Common myeloid progenitor, CD34-positive (primary cell): ENCODE measurements at places on chromosomes 12 and 14.

- no peak for DNase-seq
Measured at GRCh38 chr14:79467835-79468234, 743.5 kb downstream of the DIO2 start.

DNA sequence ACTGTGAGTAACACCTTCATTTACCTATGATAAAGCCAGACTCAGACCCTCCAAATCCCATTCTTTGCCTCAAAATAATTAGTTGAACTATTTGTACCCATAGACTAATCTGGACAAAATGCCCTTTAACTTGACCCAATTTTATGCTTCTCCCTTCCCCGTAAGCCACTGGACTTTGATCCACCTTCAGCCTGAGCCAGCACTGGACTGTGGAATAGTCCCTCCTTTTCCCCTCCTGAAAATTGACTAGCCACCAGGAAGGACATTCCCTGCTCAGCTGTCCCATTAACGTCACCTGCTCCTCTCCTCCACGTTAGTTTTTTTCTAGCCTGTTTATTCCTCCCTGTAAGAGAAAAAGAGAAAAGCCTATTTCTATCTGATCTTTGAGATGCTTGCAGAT lies 10.3 kb downstream of the MED21 start:
- DNase-seq: no peak

GRCh38 chr12:123142921-123143735 lies 7.8 kb downstream of the PITPNM2 start:
- peak; percentile 90 for DNase-seq

- peak; percentile 49 for DNase-seq
Measured at GRCh38 chr14:22112004-22112403, 438.4 kb upstream of the OR4E1 start.

- DNase-seq: no peak
Measured at GRCh38 chr14:106390947-106391346, 864.6 kb downstream of the TMEM121 start.

DNA sequence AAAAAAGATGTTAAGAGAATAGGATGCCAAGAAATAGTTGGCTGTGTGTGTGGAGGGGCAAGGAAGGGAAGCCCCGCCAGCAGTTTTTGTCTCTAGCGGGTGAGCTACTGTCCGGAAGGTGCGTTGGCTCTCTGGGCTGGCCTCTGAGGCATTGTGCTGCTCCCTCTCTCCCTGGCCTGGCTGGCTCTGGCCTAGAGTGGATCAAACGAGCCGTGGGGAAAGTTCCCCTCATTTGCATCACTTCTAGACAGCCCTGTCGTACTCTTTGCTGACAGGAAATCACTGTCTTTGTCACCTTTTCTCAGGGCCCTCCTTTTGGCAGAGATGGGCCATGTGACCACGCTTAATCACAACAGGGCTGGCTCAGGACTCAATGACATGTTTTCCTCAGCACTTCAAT lies 236.1 kb upstream of the NPAS3 start:
- no peak for DNase-seq

GRCh38 chr12:131260954-131261353 lies 307.2 kb downstream of the ADGRD1 start:
- no peak for DNase-seq

GRCh38 chr12:114241973-114242434 lies 163.9 kb downstream of the TBX5 start:
- no peak for DNase-seq

GRCh38 chr14:65840118-65840751 lies 427.7 kb downstream of the FUT8 start:
- no peak for DNase-seq

DNA sequence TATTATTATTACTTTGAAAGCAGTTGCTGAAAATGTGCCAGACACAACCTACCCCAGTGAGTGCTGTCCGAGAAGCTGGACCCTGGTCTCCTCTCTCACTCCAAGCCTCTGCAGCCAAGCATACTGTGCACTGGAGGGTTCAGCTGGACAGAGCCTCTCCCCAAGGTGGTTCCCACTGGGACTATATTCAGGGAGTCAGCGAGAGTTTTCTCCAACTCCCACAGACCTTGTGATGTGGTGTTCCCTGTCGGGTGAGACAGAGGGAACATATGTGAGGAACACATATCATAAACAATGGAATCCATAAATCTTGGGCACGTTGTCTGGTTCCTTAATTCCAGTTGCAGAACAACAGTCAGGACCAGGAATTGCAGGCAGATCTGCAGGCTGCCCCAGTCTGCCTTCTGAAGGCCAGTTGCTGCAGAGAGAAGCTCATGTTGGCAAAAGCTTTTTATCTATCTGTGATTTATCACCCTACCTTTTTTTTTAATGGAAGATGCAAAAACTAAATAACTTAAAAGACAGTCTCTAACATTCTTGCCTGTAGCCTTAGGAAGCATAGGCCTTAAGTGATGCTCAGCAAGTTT lies 619.8 kb upstream of the TBX3 start:
- DNase-seq: no peak

DNA sequence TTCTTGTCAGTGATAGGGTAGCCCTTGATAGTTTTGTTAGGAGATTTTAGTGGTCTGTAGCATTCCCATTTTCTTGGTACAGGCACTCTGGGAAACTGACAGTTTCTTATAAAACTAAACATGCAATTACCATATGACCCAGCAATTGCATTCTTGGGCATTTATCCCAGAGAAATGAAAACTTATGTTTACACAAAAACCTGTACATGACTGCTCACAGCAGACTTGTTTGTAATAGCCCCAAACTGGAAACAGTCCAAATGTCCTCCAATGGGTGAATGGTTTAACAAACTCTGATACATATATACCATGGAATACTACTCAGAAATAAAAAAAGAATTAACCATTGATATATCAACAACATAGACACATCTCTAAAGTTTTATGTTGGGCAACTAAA lies 75.5 kb downstream of the BORCS5 start:
- DNase-seq: no peak

GRCh38 chr12:15788233-15789219 lies 662 bp downstream of the EPS8 start:
- DNase-seq: peak; percentile 14

DNA sequence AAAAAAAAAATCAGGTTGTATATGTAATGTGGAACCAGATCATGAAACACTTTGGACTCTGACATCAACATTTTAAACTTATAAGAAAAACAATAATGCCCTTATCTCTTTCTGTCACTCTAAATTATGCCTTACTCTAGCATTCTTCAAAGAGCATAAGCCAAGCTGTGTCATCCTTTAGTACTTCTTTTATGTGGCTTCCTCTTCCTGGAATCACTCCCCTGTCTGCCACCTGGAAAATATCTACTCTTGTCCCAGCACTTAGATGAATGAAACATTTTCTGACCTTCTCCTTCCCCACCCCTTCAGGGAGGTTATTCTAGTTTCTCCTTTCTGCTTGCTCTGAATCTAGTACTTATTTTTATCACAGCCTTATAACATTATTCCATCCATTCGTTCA lies 101.2 kb downstream of the CNTN1 start:
- no peak for DNase-seq

DNA sequence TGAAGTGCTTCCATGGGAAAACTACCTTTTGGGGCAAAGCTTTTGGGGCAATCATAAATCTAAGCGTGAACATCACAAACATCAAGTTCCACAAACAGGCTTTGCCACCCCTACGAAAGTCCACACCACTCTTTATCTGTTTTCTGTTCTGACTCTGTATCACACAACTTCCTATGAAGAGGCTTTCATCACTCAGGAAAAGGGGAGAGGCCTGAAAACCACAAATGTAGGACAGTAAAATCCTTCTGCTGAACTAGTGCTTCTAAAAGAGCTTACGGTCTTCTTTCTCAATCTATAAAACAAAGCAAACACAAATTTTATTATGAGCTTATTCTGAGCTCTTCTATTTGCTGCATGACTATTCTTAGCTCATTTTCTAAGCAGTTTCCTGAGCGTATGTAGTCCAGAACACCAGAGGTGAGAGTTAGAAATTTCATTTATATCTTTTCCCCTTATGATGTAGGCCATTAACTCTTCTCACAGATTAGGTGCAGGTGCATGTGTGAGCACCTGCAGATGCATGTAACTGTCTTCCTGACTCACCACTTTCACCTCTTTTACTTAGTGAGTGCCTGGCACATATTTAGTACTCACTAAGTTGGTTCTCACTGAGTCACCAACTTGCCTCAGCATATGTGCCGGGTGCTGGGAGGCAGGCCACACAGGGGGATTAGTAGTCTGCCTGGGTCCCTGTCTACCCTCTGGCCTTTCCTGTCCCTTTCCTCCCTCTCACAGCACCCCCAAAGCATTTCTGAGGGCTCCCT lies 32.9 kb upstream of the SYCP3 start:
- DNase-seq: no peak

DNA sequence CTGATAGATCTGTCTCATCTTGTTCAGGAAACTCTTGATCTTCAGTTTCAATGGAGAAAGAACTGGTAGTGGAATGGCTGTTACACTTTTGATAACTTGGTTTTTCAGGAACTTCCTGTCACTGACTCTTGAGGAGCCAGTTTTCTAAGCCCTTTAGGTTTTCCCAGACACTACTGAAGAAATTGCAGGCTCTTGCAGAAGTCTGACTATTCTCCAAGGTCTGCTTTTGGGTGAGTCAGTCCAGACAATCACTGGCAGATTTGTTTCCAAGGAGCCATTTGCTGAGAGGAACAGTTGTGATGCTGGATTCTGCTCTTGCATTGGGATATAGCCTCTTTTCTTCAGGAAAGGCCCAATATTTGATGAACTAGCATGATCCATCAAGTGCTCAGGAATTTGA lies 468.0 kb downstream of the FUT8 start:
- no peak for DNase-seq

- DNase-seq: no peak
Measured at GRCh38 chr12:106906715-106907114, 49.0 kb upstream of the TMEM263 start.

DNA sequence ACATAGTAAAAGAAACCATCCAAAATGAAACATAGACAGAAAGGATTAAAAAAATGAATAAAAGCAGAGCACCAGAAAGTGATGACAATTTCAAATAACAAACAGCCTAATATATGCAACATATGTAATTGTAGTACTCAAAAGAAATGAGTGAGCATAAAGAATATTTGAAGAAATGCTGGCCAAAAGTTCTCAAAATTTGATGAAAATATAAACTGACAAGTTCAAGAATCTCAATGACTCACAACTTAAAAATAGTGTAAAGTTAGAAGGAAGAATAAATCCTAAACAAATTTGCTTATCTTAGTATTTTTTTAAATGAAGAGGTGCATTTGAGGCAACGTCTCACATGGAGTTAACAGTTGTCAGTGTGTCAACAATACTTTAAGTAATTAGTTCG lies 498.9 kb downstream of the SLC6A15 start:
- DNase-seq: no peak

- peak; percentile 18 for DNase-seq
Measured at GRCh38 chr14:74838166-74838565, 37.8 kb downstream of the PROX2 start.

DNA sequence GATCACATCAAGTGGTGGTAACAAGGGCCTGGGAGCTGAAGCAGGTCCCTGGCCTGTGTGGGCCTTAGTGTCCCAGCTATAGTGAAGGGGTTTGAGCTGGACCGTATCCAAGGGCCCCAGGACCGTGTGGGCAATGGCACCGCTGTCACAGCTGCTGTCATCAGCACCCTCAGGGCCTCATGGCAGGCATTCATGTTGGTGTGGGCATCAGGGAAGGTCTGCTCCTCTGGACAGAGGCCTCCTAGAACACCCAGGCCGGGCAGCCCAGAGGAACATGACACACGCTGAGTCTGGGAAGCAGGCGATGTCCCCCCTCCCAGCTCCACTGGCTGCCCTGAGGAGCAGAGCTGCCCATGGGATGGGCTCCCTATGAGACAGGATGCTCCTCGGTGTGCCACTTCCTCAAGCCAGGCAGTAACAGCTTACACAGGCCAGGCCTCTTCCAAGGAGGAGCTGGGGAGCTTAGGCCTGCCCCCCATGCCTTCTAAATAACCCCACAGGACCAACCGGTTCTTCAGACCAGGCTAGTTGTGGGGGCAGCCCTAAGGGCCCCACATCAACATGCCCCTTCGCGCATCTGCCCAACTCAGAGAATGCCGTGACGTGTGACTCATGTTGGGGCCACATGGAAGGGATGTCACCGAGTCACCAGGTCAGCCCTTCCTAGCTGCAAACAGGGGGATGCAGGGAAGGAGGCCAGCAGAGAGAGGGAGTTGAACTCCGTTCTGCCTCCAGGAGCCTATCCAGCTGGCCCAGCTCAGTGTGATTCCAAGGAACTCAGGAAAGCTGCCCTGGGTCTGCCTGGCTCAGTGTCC lies 80.4 kb downstream of the PITPNM2 start:
- no peak for DNase-seq

GRCh38 chr12:80415466-80415865 lies 28.6 kb upstream of the PTPRQ start:
- peak; percentile 32 for DNase-seq

- no peak for DNase-seq
Measured at GRCh38 chr14:60350366-60350720, 101.3 kb downstream of the PPM1A start.

- DNase-seq: peak; percentile 72
Measured at GRCh38 chr14:65949711-65950516, 536.3 kb upstream of the CCDC196 start.

GRCh38 chr12:1044199-1044598 lies 53.2 kb downstream of the ERC1 start:
- no peak for DNase-seq

- DNase-seq: no peak
Measured at GRCh38 chr12:24135158-24135850, 185.8 kb upstream of the SOX5 start.

DNA sequence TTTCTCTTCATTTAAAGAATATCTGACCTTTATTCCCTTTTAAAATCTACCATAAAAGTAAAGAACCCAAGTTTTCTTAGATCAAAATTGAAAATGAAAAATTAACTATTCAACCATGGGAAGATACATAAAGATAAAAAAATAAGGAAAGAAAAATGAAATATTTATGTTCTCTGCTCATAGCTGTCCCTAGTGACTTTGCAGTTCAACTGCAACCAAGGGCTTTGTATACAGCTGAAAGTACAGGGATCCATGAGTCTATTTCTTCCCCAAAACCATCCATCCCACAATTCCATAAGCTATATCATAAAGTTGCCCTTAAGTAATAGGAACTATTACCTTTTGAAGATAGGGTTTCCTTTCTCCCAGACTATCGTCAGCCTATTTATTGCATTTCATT lies 113.1 kb downstream of the ITPR2 start:
- no peak for DNase-seq

- no peak for DNase-seq
Measured at GRCh38 chr14:64549016-64549415, 745 bp upstream of the PPP1R36 start.

DNA sequence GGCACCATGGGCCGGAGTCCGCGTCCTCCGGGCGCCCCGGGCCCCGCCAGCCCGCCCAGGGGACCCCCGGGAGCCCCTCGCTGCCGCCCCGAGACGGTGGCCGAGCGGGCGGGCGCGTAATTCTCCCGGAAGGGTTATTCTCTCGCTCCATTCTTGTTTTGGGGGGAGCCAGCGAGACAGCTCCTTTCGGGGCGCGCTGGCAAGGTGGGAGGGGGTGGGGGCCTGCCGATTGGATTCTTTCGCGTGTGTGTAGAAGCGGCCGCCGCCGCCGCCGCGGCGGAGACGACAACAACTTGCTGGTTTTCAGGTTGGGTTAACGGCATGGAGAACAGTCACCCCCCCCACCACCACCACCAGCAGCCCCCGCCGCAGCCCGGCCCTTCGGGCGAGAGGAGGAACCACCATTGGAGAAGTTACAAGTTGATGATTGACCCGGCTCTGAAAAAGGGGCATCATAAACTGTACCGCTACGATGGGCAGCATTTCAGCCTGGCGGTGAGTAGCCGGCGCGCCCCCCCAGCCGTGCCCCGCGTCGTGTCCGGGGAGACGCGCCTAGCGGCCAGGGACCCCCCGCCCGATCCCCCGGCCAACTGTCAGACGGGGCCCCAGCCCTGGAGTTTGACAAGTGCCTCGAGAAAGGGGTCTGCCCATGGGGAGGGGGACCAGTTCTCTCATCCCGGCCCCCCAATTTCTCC lies 755 bp downstream of the SETD1B start:
- DNase-seq: peak; percentile 77
